ENCODE measurements at places on chromosomes 6 and 20.

GRCh38 chr6:162965366-162965765 lies 237.6 kb downstream of the PACRG start:
- no peak for DNase-seq

GRCh38 chr6:15672818-15673217 lies 10.0 kb upstream of the DTNBP1 start:
- no peak for DNase-seq

DNA sequence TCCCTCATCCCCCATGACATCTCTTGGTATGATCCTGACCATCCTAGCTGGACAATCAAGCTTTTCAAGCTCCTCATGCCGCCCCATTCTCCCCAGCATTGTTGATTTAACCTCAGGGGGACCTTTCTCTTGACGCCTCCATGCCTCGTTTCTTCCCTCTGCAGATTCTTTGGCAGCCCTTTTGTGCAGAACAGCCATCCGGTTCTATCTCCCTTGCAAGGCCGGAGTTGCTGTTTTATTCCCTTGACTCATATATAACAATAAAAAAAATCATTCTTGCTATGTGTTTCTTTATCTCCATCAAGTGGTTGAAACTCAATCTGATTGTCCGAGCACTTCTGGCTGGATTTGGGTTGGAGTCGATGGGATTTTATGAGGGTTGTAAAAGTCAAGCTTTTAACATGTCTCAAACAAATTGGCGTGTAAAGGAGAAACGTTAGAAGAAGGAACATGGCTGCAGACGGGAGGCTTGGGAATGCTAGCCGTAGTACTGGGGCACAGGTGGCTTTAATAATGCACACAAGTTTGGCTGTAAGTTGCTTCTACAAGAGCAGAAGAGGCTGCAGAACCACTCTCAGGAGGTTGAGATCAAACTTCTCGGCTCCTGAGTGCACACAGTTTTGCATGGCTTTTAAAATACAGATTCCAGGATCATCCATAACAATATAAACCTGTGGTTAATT lies 3.9 kb upstream of the SULF2 start:
- no peak for DNase-seq

DNA sequence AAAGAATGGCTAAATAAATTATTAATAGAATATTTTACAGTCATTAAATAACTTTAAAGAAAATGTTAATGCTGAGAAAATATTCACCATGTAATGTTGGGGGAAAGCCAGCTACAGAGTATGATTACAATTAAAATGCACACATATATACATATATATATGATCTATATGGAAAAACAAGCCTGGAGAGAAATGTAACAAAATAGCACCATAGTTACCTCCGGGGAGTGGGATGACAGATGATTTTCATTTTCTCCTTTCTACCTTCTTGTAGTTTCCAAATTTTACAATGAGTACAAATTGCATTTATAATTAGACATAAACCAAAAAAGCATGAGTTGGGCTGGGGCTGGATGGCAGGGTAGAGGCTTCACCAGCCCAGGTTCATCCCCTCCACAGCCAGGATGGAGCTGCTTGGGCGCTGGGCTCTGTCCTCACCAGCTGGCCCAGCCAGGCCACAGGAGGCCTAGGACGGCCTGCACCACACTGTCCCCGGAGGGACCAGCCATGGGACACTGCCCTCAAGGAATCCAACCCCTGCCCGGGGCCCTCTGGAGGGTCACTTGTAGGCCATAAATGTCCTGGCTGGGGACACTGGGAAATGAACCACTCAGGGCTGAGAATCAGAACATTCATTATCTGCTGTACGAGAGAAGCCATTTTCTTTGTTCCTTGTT lies 10.3 kb downstream of the C20orf203 start:
- no peak for DNase-seq

DNA sequence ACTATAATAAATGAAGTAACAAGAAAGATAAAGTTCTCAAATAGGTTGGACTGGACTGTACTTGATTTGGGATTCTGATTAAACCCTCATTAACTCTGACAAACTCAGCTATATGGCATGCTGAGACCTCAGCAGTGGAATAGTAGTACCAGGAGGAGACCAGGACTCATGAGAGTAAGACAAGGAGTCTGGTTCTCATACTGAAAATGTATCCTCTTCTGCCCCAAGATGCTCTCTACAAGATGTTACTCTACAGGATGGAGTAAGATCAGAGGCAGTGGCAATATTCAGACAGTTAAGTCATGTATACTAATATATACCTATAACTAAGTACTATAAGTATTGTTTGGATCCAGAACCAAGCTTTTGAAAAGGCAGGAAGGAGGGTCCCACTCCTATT lies 31.9 kb upstream of the SYNCRIP start:
- no peak for DNase-seq

DNA sequence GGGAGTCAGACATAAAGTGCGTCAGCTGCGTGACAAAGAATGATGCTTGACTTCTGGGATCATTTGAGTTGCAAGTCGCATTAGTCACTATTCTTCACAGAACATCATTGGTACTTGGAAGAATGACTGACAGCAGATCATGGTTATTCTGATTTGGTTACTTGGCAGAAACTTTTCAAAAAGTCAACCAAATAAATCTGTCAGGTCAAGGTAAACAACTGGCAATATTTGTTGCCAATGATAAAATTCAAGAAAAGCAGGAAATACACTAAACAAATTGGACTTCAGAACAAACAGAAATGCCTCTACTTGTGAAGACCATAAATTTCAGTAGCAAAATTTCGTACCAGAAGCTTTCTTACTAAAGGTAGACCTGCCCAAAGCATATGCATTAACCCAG lies 221.6 kb downstream of the TFAP2A start:
- DNase-seq, result no peak
